T-helper 17 cell (primary cell): ENCODE measurements at places on chromosomes 2 and 18. TPM values are rescaled to one million over a fixed set of nuclear protein-coding genes. Genes with fewer than 3 reads are reported as not detected.

Gene EMX1
- not detected for total RNA-seq

Gene SPC25
- not detected for total RNA-seq

Gene ARL6IP6
- 17.9 TPM for total RNA-seq

Gene COL4A4
- total RNA-seq = 0.55 TPM

Gene NTSR2
- total RNA-seq = not detected

Gene CENPA
- 0.50 TPM for total RNA-seq

Gene ZSCAN30
- total RNA-seq = 10.0 TPM
